ENCODE measurements at places on chromosomes 12 and 14.
A peak's percentile ranks its signal among the peaks of the same experiment; 100 is the strongest.

DNA sequence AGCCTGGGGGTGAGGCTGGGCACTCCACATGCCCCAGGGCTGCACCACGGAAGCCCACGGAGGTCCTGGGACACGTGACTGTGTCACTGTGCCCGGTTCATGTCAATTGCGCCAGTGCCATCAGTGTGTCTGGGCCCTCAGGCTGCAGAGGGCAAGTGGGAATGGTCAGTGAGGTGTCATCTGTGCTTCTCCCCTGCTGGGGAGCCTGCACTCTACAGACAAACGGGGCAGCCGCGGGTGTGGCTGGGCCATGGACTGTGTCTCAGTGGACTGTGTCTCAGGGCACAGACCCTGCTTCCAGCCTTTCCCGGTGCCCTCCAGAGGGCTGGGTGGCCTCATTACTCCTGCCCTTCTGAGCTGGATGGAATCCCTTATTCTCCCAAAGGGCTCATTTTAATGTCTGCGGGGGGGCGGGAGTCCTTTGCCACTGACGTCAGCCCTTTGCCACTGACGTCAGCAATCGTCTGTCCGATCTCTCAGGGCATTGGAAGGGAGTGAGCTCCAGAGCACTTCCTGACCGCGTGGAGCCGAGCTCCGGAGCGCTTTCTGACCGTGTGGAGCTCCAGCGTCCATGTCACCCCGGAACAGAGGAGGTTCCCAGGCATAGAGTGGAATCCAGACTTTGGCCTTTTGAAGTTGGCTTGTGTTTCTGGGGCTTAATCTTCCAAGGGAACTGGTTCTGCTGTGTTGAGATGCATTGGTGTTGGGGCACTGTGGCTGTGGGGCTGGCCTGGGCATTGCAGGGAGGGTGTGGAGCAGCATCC is 72.4 kb downstream of the ADGRD1 start:
- DNase-seq: no peak

DNA sequence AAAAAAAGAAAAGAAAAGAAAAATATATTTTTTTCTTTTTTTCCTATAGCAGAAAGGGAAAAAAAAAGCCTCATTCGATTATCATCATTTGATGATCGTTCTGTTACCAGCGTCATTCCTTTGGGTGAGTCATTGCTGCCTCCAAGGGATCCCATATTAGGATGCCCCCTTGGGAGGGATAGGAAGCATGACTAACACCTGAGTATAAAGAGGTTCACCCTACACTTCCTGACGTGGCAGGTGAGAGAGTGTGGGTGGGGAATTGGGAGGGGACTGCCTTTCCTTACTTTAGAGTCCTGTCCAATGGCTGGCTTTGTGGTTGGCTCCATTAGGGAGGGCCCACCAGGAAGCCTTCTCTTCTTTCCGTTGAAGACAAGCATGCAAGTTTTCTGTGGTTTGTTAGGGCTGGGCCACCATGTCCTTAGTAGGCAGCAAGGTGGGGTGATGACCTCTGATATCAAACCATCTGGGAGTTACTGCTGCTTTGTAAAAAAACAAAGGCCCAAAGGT is 56.1 kb upstream of the FUT8 start:
- peak; percentile 58 for DNase-seq

- DNase-seq: no peak
Measured at GRCh38 chr14:105294142-105294597, 6.6 kb downstream of the BRF1 start.

- no peak for DNase-seq
Measured at GRCh38 chr12:91056488-91056887, 1.3 kb downstream of the KERA start.

DNA sequence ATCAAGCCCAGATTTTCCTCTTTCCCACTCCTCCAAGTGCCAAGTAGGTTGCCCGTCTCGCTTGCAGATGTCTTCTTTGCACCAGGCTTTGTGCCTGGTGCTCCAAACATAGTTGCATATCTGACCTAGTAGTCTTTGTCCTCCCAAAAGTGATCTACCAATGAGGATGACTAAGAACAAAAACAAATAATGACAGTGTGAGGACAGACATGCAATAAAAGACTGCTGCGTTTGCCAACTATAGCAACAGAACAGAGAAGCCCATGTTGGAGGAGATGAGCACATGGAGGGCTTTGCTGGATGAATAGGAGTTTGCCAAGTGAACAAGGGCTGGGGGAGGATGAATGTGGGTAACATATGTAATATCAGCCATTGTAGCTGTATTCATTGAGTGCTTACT is 15.6 kb downstream of the DTX1 start:
- no peak for DNase-seq

DNA sequence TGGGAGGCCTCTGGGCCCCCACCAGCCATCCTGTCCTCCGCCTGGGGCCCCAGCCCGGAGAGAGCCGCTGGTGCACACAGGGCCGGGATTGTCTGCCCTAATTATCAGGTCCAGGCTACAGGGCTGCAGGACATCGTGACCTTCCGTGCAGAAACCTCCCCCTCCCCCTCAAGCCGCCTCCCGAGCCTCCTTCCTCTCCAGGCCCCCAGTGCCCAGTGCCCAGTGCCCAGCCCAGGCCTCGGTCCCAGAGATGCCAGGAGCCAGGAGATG is 729 bp upstream of the GAPDH start:
- DNase-seq: no peak

- DNase-seq: no peak
Measured at GRCh38 chr14:39107591-39107996, 4.6 kb upstream of the SEC23A start.

- no peak for DNase-seq
Measured at GRCh38 chr12:40222247-40222646, 2.5 kb upstream of the LRRK2 start.

DNA sequence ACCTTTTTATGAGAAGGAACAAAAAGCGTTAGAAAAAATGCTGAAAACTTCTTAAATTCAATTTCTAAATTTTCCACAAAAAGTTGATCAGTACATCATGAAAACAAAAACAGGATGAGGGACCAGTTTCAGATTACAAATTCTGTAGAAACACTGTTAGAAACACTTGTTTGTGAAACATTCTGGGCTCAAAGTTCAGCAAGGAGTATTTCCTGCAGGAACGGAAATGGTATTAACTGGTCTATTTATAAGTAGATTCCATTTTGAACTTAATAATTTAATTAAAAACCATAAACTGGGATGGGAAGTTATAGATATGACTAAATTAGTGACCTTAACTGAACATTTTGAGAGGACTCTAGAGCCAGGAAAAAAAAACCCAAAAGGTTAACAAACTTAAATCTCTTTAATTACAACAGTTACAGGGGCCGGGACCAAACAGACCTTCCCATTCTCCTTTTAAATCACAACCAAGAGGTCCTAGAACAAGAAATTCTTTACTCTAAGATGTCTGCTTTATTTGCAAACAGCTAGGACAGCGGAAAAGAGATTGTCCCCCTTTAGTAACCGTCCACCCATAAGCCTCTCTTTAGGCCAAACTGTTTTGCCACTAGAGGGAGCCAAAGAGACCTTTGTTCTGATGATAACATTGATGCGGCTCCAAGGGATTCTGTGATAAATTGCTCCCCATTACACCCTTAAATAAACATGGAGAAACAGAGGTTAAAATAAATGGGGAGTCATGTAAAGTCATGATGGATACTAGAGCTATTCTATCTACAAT is 69.0 kb upstream of the RERGL start:
- DNase-seq: peak; percentile 70

- no peak for DNase-seq
Measured at GRCh38 chr14:64200170-64200569, 94.0 kb downstream of the ESR2 start.

GRCh38 chr14:79328863-79329262 is 882.4 kb downstream of the DIO2 start:
- no peak for DNase-seq

GRCh38 chr12:69330475-69331473 is 17.4 kb upstream of the LYZ start:
- peak; percentile 49 for DNase-seq

GRCh38 chr14:102916347-102917055 is 6.0 kb upstream of the AMN start:
- DNase-seq: no peak

DNA sequence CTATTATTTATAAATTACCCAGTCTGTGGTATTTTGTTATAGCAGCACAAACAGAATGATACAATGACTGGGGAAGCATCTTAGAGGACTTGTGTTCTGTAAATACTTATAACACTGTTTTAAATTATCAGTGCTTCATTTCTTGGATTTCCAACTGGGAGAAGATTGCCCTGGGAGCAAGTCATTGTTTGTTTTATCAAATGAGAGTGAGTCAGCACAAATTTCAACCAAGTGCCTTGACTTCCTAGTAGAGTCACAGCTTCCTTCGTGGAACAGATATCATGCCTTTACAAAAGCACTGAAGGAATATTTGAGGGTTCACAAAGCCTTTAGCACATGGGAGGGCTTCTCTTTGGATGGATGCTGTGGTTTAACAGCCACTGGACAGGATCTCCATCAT is 234.1 kb downstream of the KTN1 start:
- DNase-seq: no peak

- DNase-seq: no peak
Measured at GRCh38 chr12:25388183-25388582, 137.5 kb upstream of the KRAS start.

GRCh38 chr14:74391479-74391878 is 34.5 kb downstream of the SYNDIG1L start:
- DNase-seq: no peak

DNA sequence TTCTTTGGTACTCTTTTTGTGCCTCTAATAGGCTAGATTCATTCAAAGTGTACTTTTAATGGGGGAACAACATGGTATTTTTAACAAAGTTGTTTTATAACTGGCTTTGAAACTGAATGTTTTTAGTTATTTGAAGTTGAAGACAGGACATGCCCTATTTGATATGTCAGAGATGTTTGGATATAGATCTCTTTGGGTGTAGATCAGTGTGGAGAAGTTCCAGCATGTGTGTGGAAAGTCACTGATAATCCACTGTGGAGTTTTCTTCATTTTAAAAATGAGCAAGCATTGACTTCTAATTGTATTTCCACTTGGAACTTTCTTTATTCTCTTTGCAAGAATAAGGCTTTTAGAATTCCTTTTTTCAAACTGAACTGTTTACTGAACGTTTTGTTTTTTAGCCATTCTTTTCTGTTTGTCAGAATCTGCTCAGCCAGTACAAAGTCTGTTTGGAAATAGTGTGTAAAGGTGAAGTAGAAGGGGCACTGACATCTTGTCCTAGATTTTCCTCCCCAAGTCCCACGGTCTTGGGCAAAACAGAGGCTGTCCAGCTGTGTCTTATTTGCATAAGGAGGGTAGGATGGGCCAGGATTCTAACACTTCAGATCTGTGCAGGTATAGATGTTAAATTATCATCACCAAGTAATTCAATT is 35.0 kb downstream of the TDP1 start:
- DNase-seq: no peak

All from Caco-2 (cell line).